Natural killer cell (primary cell): ENCODE measurements at places on chromosomes 7 and 10. TPM values are rescaled to one million over a fixed set of nuclear protein-coding genes. Genes with fewer than 3 reads are reported as not detected.

DNA sequence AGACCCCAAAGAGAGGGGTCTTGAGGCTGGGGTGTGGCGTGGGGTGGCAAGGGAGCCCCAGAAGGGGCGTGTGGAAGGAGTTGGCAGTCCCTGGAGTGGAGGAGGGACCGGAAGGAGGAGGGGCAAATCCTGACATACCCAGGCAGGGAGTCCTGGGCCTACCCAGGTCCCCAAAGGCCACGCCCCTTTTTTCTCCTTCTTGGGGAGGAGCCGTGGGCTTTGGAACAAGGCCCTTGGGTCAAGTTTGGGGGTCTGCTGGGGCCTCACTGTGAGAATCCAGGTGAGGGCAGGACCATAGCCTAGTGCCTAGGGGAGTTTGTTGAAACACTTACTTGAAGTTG lies 1.2 kb upstream of the SMARCD3 start:
- no peak for DNase-seq

DNA sequence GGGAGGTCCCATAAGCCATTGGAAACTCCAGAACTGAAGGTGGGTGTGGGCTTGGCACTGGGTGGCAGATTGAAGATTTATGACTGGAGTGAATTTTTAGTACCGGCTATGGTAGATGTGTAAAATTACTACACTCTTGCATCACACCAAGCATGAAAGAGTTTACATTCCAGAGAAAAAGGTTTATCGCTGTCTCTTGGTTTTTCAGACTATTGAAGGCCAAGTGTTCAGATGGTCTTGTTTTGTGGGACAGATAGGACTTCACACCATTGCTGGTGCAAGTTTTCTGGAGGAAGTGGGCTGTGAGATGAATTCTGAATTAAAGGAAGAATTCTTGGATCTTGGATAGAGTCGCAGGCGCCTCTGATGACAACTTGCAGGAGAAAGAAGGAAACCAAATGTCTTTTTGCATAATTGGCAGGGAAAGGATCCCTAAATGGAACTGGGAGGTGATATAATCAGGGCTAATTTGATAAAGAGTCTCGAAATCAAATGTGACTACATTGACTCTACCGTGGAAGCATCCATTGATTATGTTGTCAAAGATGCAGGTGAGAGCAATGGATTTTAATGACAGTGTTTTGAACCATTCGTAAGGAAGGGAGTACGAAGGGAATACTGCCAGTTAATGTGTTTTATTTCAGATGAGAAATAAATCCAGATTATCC lies 14.2 kb upstream of the NMT2 start:
- DNase-seq, result no peak

DNA sequence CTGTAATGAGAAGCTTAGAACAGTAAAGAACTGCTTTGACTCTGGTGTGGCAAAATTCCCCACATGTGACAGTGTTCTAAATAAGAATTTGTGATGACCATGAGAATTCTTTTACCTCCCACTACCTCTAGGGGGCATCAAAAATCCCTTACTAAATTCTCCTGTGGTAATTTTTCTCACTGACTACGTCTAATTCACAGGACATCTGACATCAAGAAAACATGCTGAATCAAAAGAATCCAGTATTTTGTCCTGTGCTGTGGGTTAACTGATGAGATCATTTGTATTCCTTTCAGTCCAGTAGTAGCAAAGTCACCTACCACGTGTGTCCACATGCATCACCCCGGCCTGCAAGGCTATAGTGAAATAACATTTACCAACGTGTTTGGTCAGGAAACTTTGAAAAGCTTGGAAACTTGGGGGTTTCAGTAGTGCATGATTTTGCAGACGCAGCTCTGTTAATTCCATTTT lies 103.8 kb downstream of the ATE1 start:
- DNase-seq, result no peak

The BICC1 gene
- total RNA-seq, result 0.14 TPM

The BLNK gene
- 0.66 TPM for total RNA-seq

The NPY gene
- not detected for total RNA-seq

- no peak for DNase-seq
Measured at GRCh38 chr7:105782391-105783042, 93.9 kb downstream of the ATXN7L1 start.

The ALOX5 gene
- 12.4 TPM for total RNA-seq

- no peak for DNase-seq
Measured at GRCh38 chr7:71625545-71625944, 493.6 kb downstream of the GALNT17 start.

DNA sequence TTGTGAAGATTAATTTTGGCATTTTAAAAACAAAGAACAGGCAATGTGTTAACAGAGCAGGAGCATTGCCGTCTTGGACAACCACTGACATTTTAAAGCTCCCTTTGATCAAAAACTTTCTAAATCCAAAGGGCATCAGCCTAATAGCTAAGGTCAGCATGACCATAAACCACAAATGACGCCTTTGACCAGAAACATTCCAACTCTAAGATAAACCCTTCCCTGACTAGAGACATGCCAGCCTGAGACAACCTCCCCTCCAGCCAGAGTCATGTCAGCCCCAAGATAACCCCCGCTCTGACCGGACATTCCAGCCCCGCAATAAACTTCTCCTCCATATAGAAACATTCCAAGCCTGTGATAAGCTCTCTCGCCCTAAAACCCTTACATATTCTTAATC lies 949.4 kb upstream of the POT1 start:
- DNase-seq, result no peak

DNA sequence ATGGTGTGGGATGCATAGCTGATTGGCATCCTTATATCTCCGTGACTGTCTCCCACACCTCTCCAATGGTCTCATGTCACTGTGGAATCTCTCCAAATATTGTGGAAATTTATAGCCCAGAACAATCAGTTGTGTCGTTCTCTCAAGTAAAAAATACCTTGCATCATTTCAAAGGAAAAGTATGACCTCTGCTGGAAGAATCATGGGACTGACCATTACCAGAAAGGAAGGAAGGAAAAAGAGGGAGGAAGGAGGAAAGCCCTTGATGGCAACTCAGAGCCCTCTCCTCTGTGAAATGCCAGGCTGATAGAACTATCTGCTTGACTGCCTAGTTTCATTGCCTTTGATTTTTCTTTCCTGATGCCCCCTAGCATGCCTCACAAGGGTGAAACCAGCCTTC lies 76.3 kb downstream of the FOXI2 start:
- DNase-seq, result no peak

The SPAG6 gene
- total RNA-seq, result 0.35 TPM

GRCh38 chr10:105742923-105743322 lies 1101.8 kb downstream of the SORCS3 start:
- no peak for DNase-seq

DNA sequence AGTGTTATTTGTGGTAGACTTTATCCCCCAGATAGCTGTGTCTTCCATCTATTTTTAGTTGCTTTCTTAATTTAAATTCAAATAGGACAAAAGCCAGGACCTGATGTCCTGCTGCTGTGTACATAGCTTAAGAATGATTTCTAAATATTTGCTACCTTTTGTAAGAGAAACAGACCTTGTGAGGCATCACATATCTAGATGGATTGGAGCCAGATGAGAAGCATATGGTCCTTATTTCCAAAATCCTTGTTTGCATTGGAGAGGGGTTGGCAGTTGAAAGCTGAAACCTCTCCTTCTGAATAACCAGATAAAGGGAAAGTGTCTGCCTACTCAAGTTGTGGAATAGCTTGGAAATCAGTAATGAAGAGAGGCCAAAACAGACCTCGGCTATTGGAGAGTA lies 50.7 kb upstream of the AMPH start:
- DNase-seq, result no peak

DNA sequence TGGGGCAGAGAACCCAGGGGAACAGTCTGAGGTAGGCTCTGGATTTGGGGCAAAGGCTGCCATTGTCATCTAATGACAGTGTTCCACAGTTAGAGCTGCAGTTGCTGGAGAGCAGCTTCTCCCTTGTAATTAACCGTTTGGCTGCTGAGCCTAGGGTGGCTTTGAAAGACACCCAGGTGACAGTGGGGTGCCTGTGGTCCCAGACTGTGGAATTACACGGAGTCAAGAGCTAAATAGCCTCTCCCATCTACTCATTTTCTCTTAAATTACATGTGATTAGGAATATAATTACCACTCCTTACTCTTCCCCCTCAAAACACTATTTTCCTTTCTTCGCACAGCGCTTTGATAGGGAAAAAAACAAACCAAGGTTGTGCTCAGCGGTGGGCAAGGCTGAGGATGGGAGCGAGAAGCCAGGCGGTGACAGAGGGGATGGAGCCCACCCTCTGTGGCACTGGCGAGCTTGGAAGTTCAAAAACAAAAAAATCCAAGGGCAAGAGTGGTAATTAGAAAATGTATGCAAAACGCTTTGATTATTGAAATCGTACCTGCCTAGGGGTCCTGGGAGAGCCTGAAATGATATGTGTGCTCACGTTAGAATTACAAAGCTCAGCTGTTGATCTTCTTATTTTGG lies 44.1 kb downstream of the BAMBI start:
- DNase-seq, result no peak

- no peak for DNase-seq
Measured at GRCh38 chr10:49446031-49446430, 50.1 kb upstream of the DRGX start.

- peak; percentile 21 for DNase-seq
Measured at GRCh38 chr7:44629829-44630522, 23.5 kb downstream of the OGDH start.

DNA sequence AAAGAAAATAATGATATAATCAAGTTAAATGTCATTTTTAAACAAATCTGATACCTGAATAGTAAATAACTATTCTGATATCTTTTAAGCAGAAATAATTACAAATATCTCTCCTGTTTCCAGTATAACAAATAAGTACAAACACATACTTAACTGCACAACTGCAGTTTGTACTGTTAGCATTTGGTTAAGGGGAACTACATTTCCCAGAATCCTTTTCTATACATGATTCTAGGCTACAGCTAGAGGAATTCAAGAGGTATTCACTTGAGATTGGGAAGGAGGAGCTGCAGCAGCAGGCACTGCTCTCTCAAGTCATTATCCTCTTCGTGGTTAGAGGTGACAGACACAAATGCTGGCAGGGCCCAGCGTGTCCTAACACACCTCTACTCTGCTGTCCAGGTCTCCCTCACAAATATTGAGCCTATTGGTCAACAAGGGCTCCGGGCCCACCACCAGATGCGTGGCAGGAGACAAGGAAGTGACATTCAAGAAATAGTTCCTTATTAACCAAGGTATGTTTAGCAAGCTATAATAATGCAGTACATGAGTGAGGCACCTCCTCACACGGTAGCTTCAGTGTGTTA lies 255.1 kb upstream of the MKLN1 start:
- peak; percentile 58 for DNase-seq

- DNase-seq, result peak; percentile 14
Measured at GRCh38 chr7:29955799-29956486, 33.7 kb downstream of the SCRN1 start.

The SFTPA2 gene
- total RNA-seq, result not detected
